GM13977 (cell line): ENCODE measurements at places on chromosomes 2 and 18.

DNA sequence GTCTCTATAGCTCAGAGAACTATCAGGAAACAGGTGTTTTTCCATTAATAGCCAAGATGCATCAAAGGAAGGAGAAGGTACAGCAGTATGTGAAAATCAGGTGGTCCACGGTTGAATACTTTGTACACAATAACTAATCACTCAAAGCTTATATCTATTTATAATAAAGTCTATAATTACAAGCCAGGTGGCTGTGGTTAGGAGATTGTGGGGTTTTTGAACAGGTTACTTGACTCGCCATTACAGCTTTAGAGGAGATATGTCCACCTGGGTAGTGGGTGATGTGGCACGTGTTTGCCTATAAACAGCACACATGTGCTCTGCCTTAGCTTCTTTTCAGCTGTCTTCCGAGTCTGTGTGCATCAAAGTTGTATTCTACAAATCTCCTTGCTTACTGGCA, 892.2 kb upstream of the ZEB2 start:
- no peak for DNase-seq

DNA sequence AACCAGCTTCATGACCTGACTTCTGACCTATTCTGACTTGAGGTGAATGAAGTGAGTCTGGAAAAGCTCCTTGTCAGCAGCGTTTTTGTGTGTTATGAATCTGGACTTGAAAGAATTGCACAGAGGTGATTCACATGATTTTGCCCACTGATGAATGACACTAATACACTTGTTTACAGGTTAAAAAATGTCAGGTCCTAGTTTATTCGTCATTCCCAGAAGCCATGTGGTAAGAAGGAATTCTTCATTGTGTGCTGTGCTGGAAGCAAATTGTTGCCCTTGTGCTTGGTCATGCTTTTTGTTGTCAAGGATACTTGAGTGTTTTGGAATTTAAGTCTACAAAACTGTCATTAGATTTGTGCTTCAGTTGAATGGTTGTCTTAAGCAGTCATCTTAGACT, 15.5 kb downstream of the SEC11C start:
- no peak for DNase-seq

DNA sequence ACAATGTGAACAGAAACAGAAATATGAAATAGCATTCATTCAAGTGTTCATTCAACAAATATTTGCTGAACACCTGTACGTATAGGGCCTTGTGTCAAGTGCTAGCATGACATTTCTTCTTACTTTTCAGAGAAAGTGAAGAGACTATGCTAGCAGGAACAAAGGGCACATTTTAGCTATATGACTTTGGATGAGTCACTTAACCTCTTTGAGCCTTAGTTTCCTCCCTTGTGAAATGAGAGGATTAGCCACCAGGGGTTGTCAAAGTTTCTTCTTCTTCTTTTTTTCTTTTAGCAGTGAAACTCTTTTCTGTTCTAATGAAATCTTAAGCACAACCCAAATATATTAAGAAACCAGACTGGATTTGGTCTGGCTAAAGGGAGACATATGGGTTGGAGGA, 53.1 kb downstream of the FIGN start:
- DNase-seq = no peak

GRCh38 chr18:48352051-48352755, 57.0 kb downstream of the ZBTB7C start:
- DNase-seq = no peak

GRCh38 chr2:136139631-136140030, 21.7 kb upstream of the CXCR4 start:
- no peak for DNase-seq

DNA sequence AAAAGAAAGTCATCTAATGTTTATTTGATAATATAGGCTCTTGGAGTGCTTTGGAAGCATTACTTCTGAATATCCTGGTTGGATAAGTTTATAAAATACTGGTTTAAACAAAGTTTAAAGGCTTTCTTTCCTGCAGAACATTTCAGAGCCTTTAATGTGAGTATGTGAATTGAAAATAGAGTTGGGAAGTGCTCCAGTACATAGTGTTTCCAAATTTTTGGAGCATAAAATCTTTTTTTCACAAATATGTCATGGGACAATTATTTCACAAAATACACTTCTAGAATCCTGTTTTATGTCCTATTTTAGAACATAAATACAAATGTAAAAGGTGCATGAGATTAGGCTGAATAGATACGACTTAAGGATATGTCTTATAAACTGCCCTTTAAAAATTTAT, 158.9 kb upstream of the HNRNPA3 start:
- DNase-seq = no peak

- no peak for DNase-seq
These were observed 15.4 kb upstream of the E2F6 start for GRCh38 chr2:11481426-11481788.

- DNase-seq = no peak
These were observed 11.1 kb downstream of the LIMS2 start for GRCh38 chr2:127664065-127664894.

DNA sequence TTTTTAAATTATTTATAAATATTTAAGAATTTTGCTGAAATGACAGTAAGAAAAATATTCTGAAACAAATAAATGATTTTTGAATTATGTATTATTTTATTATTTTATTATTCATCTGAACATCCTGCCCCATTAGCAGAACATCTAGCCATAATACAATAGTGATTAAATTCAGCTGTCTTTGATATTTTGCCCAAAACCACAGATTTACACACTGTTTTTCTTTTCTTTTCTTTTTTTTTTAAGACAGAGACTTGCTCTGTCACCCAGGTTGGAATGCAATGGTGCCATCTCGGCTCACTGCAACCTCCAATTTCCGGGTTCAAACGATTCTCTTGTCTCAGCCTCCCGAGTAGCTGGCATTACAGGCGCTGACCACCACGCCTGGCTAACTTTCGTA, 1.9 kb upstream of the SCYGR1 start:
- no peak for DNase-seq

- no peak for DNase-seq
These were observed 313.8 kb upstream of the HS6ST1 start for GRCh38 chr2:128632501-128632800.

DNA sequence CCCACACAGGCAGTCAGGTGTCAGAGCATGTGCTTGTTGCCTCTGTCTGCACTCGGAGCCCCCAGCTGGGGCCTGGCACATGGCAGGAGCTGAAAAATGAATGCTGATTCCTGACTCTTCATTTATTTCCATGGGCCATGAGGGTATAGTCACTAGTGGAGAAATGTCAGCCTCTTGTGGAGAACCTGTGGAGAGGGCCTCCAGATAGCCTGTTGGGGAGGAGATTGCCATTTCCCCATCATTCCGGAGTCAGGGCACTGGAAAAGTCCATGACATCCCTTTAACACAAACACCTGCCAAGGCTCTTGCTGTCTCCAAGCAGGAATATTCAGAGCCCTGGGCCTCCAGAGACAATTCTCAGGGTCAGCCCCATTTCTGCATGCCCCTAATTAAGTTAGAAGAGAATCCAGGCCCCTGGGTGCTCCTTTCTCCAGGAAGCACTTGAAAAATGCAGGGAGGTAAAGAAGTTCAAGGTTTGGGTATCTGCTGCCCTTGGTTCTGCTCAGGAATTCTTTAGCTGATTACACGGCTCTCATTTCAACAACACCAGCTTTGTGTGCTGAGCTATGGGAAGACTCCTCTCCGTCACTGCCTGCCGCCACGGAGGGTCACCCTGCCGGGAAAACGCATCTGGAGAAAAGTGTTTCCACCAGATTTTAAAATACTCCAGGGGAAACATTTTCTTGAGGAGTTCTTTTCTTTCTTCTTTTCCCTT, 311.3 kb downstream of the MYCN start:
- peak; percentile 3 for DNase-seq

- no peak for DNase-seq
These were observed 843.3 kb downstream of the TSN start for GRCh38 chr2:122598784-122599183.

DNA sequence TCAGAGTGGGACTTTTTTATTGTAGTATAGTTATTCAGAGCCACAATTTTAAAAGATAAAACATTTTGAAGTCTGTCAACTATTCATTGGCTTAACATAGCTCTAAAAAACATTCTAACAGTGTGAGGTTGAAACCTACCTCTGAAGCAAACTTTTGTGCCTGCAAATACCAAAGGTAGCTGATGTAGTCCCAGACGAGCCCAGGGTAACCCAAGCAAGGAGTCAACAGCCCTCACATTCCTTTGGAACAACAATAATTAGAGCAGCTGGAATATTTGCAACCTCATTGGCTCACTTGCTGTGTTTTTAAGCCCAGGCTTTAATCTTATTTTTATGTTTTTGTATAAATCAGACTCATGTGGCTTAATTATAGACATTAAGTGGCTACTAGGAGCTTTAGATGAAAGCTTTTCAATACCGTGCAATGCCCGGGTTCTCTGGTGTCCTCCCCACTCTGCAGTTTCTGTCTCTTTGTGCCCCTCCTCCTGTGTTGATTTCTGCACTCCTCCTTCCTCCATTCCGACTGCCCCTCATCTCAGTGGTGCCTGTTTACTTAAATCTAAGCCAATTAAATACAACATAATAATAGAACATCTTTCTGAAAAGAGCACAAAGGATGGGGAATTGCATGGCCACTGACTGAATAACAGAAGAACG, 157.9 kb upstream of the UNC80 start:
- DNase-seq = no peak

GRCh38 chr2:176662753-176663152, 393.5 kb downstream of the MTX2 start:
- no peak for DNase-seq

GRCh38 chr2:24909555-24910177, 10.4 kb downstream of the ADCY3 start:
- no peak for DNase-seq

- DNase-seq = no peak
These were observed 5.8 kb downstream of the SOCS6 start for GRCh38 chr18:70294471-70295191.

GRCh38 chr2:236501531-236501930, 68.1 kb upstream of the ACKR3 start:
- DNase-seq = no peak

GRCh38 chr2:195533771-195534642, 123.0 kb upstream of the SLC39A10 start:
- no peak for DNase-seq

DNA sequence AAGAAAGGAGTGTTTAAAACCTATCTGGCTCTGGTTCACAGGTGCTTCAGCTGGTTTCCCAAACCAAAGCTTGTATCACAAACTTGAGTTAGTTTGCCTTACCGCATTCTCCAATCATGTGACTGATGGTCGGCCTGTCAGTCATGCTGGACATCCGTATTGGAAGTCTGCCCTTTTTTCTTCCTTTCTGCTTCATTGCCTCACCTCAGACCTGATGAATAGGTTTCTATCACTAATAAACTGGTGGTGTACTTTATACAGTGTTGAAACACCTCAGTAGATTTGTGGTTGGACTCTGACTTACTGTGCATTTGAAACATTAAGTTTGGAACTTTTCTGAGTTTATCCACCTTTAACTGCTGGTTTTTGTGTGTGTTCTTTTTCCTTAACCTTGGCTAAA, 84.1 kb downstream of the R3HDM1 start:
- no peak for DNase-seq

DNA sequence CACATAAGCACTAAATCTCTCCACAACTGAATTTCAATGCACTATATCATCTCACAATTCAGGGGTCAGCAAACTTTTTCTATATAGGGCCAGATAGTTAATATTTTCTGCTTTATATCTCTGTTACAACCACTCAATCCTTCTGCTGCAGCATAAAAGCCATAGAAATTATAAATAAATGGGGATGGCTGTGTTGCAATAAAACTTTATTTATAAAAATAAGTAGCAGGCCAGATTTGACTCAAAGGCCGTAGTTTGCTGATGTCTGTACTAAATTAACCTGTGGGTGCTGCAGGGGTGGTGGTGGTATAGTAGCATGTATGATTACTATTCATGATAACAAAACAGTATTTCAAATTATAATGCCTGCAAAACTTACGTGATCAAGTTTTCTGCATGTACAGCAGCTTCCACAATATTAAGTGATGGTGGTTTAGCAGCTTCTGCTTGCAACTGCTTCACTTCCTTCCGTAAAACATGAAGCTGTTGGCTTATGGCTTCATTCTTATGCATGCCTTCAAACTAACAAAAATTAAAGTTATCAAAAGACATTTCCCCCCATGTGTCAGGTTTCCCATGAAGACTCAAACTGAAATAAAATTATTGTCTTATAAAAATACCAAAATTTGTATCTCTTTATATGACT, 64.1 kb downstream of the SIGLEC15 start:
- DNase-seq = no peak

DNA sequence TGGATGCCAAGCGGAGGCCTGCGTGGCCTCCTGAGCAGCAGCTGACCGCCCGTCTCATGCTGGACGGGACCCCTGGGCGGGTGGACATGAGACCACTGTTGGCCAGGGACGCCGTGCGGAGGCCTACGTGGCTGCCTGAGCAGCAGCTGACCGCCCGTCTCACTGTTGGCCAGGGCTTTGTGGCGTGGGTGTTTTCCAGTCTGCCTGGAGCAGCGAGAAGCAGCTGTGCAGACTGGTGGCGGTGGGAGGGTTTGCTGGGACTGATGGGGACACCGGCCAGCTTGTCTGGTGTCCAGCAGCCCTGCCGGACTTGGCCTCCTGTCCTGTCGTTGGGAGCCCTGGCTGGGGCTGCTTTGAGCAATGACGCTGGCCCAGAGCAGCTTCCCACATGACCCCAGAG, 5.8 kb upstream of the D2HGDH start:
- DNase-seq = no peak

DNA sequence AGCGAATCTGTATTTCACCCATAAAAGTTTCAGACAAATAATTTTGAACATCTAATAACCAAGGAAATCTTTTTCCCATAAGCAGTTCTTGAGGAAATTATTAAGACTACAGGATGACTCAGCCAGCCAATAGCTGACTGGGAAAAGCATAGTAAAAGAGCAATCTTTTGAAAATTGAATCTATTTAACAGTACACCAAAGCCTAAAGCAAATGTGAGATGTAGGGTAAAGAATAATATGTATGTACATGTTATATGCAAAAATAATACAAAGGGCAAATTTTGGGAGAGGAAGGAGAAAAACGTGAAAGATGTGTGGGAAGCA, 12.6 kb upstream of the KDSR start:
- DNase-seq = no peak

- no peak for DNase-seq
These were observed 324.3 kb upstream of the PKDCC start for GRCh38 chr2:41723526-41723925.

GRCh38 chr18:44742718-44743311, 62.1 kb downstream of the SETBP1 start:
- DNase-seq = no peak

DNA sequence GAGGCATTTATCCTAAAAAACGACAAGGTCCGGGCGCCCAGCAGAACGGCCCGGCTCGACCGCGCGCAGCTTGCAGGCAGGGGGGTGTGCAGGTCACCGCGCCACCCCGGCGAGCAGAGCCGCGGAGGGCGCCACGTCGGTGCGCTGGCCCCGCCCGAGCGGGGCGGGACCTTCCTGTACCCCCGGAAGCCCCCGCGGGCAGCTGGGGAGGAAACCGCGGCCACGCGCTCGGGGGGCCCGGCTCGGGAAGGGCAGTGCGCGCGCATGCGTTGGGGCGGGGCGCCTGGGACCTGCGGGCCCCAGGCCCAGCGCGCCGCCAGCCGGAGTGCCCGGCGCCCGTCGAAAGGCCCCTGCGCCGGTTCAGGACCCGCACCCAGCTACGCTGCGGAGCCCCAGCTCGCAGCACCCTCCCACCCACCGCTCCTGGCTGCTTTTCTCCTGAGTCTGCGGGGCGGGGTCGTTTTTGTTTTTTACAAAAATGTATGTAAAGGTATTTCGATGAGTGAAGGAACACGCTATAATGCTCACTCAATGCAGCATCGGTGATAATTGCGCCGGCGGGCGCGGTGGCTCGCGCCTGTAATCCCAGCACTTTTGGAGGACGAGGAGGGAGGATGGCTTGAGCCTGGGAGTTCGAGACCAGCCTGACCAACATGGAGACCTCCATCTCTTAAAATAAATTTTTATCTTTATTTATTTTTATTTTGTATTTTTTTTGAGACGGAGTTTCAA, 47.7 kb upstream of the POMC start:
- DNase-seq = peak; percentile 91
